HuH-7.5 (cell line): ENCODE measurements at places on chromosomes 5 and 9.

- no peak for DNase-seq
Measured at GRCh38 chr9:116913536-116913935, 226.4 kb downstream of the TRIM32 start.

GRCh38 chr9:93540305-93540704, 36.1 kb upstream of the PHF2 start:
- no peak for DNase-seq

DNA sequence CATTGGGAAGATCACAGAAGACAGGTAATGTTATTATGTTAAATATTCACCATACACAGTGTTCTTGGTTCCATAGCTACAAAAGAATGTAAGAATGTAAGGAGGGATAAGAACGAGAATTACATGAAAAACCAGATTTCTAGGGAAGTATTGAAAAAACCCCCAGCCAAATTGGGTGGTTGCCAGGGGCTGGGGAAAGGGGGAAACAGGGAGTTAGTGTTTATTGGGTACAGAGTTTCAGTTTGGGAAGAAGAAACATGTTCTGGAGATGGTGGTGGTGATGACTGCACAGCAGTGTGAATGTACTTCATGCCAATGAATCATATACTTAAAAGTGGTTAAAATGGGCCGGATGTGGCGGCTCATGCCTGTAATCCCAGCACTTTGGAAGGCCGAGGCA, 40.3 kb downstream of the GLRX start:
- no peak for DNase-seq

- no peak for DNase-seq
Measured at GRCh38 chr5:59829386-59829785, 64.1 kb downstream of the PDE4D start.

DNA sequence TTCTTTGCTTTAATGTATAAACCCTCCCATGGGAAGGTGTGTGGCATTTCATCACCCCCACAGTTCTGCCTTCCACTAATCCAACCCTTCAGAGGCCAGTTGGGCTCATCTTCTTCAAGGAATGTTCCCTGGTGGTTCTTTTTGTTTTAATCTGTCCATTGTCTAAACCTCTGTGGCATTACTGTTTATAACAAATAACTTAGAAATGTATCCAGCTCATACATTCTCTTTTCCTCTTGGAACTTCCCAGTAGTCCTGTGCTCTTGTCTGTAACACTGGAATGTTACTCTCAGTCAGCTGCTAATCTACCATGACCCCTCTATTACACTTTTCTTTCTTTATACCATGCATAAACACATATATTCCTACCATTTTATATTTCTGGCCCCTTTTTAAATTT, 213.5 kb upstream of the TARS1 start:
- no peak for DNase-seq

DNA sequence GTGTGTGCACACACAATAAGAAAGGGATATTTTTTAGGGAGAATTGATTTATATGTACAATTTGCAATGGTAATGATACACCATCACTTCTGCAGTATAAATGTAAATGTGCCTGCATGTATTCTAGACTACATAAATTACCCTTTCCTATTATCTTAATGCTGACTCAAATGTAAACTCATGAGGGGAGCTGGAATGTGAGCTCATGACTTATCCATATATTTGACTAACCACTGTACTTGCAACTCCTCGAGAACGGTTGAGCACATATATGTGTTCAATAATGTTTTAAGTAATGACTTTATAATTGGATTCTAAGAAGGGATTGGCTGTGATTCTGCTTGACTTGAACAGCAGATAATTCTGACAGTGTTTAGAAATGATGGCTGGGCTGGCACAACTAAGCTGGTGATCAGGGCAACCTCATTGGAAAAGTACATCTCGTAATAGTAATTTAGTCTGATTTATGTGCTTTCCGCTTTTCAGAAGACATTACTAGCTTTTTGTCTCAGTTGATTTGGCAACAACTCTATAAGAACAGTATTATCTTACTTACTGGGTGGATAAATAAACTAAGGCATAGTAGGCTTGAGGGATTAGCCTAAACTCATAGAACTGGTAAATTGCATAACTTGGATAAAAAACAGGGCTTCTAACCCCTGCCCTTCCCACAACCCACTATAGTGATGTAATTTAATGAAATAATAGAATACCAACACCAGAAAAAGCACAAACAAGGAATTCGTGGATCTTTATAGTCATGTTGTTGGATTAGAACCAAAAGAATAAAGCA, 130.2 kb upstream of the SPEF2 start:
- DNase-seq = no peak

- DNase-seq = no peak
Measured at GRCh38 chr9:119963798-119964372, 594.6 kb upstream of the BRINP1 start.

- DNase-seq = no peak
Measured at GRCh38 chr9:105173306-105173705, 71.1 kb upstream of the SLC44A1 start.

DNA sequence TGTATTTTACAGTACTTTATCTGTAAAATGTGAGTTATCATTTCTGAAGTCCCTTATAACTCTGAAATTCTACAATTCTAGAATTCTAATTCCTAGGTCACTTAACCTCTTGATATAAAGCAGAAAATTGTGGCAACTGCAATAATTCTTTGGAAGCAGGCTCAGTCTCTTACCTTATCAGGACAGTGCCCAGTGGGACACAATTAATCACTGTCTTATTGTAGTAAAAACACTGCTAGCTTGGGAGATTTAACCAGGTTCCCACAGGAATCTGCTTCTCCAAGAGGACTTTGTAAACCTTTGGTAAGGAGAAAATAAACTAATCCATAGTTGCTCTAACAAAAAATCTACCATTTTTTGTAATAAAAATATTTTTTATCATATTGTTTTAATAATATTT, 18.3 kb upstream of the SPATA9 start:
- DNase-seq = no peak

GRCh38 chr5:140603734-140604133, 29.2 kb downstream of the CD14 start:
- no peak for DNase-seq
